EL (cell line): ENCODE measurements at places on chromosomes 16 and 17.
A peak's percentile ranks its signal among the peaks of the same experiment; 100 is the strongest.

DNA sequence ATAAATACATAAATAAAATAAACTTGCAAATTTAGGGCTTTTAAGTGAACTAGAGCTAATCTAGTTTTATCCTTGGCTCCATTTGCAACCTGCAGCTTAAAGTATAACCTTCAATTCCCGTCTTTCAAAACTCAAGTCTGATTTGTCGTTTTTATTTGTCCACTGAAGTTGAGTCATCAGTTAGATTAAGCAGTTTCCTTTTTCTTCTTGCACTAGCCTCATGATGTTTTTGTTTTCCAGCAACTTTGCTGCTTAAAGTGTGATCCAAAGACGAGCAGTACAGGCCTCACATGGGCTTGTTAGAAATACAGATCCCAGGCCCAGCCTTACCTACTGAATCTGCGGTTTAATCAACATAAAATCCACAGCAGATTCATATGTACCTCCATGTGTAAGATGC is 13.8 kb downstream of the ARSG start:
- no peak for DNase-seq

DNA sequence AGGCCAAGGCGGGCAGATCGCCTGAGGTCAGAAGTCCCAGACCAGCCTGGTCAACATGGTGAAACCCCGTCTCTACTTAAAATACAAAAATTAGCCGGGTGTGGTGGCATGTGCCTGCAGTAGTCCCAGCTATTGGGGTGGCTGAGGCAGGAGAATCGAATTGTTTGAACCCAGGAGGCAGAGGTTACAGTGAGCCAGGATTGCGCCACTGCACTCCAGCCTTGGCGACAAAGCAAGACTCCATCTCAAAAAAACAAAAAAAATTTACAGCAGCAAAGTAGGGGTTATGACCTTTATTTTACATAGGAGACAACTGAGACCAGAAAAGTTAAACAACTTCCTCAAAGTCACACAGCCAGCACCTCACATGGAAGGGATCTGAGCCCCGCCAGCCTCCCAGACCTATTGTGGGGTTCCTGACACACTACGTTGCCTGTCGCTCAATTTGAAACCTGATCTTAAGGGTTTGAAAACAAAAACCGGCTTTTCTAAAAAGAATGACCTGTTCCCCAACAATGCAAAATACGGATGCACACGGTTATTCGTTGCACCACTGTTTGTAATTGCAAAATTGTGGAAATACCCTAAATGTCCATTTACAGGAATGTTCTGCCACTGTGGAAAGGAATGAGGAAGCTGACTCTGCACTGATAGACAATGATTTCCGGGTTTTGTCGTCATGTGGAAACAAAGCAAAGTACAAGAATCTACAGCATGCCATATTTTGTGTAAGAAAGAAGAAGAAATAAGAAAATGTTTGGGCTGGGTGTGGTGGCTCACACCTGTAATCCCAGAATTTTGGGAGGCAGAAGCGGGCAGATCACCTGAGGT is 77.2 kb downstream of the CNGB1 start:
- peak; percentile 96 for DNase-seq

DNA sequence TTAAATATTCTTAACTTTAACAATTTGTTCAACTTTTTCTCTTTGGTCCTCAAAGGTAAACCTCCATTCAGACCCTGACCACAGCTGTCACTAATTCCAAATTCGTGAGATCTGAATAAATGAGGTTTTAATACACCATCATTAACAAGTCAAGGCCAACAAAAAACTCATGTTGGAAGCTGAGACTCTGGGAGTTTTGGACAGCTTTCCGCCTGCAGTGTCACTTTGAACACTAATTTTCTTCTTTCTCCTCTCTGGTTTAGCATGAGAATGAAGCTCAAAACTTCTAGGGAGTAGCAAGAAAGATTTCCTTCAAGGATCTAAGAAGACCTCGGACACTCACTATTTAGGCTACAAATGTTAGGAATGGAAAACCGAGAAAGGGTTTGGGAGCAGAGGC is 32.7 kb upstream of the DNAH9 start:
- DNase-seq = no peak

- no peak for DNase-seq
Measured at GRCh38 chr17:67246403-67246652, 1.3 kb upstream of the HELZ start.

DNA sequence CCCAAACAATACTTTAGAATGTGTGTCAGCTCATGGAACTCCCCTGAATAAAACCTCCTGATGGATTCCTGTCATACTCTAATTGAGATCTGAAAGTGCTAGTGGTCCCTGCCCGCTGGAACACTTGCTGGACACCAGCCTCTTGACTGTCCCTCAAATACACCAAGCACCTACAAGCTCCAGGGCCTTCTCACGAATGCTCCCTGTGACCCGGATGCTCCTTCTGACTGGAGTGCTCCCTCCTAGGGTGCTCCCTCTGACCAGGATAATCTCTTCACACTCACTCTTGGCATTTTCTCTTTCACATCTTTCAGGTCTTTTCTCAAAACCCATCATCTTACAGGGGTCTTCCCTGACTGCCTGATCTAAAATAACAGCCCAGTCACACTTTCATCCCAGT is 205.9 kb downstream of the SLC39A11 start:
- no peak for DNase-seq

DNA sequence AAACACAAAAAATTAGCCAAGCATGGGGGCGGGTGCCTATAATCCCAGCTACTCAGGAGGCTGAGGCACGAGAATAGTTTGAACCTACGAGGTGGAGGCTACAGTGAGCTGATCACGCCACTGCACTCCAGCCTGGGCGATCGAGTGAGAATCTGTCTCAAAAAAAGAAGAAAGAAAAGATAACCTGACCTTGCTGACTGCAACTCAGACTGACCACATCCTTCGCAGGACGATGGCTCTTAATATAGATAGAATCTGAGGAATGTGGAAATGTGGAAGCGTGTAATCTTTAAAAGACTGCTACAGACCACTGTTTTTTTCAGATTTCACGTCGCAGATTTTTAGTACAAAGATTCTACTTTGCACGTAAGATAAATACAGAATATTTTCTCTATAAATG is 37.8 kb downstream of the KLHDC4 start:
- DNase-seq = peak; percentile 46

GRCh38 chr16:68444056-68444657 is 4.2 kb downstream of the SMPD3 start:
- peak; percentile 29 for DNase-seq

DNA sequence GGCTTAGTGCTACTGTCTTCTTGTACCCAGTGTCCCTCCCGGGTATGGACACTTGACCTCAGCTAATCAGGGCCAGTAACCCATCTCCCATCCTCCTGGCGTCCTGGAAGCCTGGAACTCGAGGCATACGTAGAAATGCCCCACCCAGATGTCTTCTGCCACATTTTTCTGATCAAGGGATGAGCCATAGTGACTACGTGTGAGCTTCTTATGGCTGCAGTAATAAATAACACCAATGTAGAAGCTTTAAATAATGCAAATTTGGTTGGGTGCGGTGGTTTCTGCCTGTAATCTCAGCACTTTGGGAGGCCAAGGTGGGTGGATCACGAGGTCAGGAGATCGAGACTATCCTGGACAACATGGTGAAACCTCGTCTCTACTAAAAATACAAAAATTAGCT is 3.0 kb upstream of the KCNG4 start:
- no peak for DNase-seq

GRCh38 chr16:1100084-1100800 is 4.2 kb upstream of the C1QTNF8 start:
- no peak for DNase-seq

- peak; percentile 60 for DNase-seq
Measured at GRCh38 chr16:68289621-68290329, 21.0 kb downstream of the SLC7A6OS start.

- DNase-seq = no peak
Measured at GRCh38 chr16:49834531-49835151, 21.3 kb downstream of the ZNF423 start.

DNA sequence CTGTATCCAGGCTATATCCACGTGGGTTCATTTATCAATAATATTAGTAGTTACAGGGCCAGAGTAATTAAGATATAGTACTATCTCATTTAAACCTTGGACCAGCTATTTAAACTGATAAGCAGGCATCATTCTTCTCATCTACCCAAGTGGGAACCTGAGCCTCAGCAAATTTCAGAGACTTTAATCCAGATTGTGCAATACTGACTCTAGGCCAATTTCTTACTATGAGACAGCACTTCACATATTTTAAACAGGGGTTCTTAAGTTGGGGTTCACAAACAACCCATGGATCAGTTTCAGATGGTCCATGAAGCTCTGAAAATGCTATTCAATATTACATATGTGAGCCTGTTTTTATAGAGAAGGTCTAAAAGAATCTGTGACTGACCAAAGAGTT is 302.7 kb upstream of the PSMD7 start:
- DNase-seq = no peak

DNA sequence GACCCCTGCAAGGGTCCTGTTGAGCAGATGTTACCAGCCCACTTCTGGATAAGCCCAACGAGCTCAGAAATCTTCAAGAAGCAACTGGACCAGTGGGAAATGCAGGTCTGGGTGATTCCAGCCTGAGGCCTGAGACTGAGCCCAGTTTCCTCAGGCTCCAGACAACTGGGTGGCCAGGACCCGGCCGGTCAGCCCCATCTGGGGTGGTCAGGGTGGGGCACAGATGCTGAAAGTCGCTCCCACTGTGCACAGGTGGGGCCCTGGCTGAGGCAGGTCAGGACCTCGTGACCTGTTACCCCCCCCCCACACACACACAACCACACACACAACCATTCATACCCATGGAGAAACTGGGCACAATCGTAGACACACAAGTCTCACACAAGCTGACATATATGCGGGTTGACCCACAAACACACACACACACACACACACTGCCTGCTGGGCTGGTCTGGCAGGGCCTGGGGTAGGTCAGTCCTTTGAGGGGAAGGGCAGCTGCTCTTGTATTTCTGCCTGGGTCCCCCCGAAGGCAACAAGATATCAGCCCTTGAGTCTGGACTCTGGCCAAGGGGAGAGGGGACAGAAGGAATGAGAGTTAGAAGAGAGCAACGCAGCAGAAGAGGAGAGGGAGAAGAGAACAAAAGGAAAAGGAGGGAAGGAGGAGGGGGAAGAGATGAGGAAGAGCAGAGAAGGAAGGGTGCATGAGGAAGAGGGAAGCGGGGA is 99.0 kb upstream of the CDH5 start:
- no peak for DNase-seq

GRCh38 chr16:53971616-53972015 is 267.7 kb downstream of the FTO start:
- no peak for DNase-seq

- no peak for DNase-seq
Measured at GRCh38 chr17:32393904-32394303, 43.9 kb downstream of the ZNF207 start.

- DNase-seq = peak; percentile 21
Measured at GRCh38 chr17:71327376-71328059, 793.3 kb upstream of the SOX9 start.

GRCh38 chr17:9531034-9531433 is 44.6 kb downstream of the STX8 start:
- DNase-seq = no peak

- peak; percentile 25 for DNase-seq
Measured at GRCh38 chr17:79986411-79987186, 49.1 kb downstream of the TBC1D16 start.

- no peak for DNase-seq
Measured at GRCh38 chr16:49619811-49620157, 236.1 kb downstream of the ZNF423 start.

DNA sequence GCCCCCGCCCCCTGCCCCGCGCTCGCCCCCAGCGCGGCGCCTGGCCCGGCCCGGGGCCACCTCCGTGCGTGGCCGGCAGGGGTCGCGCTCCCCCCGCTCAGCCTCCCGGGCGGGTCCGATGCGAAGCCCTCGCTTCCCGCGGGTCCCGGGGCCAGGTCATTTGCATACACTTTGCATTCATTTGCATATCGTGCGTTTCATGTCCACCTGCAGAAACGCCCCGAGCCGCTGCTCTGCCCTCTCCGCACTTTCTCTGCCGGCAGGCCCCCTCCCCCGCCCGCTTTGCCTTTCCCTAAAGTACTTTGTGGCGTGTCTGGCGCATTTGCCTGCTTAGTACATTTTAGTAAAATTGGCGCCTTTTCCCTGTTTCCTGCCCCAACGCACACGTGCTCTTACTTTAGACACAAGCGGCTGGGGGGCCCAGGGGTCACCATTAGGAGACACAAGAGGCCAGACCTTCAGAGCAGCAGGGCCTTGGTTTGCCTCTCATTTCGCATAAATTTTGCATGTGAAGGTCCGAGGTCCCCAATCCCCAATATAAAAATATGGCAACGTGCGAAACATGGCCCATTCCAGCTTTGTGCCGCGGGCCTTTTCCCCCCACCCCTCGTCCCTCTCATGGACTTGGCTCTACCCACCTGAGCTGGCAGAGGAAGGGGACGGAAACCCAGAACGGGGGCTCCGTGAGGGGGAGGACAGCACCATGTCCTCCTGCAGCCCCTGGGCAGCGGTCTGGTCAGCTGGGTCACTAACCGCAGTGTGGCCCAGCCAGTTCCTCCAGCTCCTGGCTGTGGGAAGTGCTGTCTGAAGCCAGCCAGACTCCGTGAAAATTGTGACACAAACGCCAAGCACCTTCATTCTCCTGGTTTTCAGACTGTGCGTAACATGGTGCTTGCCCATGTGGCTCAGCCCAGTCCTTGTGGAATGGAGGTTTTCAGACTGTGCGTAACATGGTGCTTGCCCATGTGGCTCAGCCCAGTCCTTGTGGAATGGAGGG is 34.8 kb downstream of the CBFA2T3 start:
- DNase-seq = no peak

DNA sequence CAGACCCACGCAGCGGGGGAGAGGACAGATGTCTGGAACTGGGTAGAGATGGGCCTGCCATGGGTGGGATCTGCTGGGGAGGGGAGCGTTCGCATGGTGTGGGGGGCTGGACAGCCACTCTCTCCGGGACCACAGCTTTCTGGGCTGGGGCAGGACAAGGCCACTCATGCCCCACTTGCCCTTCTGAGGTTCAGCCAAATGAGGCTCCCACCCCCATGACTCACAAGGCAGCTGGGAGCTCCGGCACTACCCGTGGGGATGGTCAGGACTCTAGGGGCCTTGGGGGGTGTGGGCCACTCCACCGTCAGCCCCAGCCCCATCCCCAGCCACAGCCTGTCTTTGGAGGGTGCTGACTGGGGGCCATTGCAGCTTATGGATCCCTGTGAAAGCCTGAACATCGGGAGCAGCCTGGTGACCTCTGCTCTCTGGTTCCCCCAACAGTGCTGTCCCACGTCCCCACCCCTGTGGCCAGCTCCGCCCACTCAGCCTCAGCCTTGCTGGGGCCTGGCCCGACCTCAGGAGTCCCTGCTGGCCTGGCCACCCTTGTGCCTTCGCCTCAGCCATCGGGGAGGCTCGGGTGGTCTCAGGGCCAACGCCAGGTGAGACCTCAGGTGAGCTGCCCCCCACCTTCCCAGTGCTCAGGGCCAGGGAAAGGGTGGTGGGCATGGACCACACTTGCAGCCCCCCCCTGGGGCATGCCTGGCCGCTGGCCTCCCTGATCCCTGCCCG is 4.7 kb upstream of the CDH15 start:
- DNase-seq = peak; percentile 23
